M059J (cell line): ENCODE measurements at places on chromosomes 1 and 21.

DNA sequence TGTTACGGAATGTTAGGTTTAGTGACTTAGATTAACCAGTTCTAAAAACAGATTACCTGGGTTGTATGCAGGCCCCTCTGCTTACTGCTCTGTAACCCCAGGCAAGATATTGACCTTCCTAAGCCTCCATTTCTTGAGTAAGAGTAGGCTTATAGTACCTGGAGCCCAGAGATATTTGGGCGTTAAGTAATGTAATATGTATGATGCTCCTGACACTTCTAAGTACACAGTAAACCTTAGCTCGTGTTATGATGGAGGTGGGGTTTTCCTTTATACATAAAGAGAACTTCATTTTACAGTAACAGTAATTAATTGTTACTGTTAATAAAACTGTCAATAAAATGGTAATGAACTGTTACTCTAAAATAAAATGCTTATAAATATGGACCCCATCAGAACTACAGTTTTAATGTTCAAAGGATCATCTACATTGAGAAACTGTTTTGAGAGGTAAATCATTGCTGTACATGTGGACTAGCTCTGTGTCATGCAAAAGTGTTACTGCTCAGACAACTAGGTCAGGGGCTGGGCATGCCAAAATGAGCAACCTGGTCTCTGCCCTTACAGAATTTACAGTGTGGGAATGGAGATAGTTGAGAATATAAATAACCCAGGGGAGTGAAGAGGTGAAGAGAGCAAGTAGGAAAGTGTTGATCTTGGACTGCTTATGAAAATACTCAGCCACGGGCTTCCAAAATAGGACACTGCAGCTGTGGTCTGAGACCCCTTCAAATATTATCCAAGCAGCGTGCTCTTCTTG is 26.6 kb downstream of the LRRC8C start:
- no peak for DNase-seq

DNA sequence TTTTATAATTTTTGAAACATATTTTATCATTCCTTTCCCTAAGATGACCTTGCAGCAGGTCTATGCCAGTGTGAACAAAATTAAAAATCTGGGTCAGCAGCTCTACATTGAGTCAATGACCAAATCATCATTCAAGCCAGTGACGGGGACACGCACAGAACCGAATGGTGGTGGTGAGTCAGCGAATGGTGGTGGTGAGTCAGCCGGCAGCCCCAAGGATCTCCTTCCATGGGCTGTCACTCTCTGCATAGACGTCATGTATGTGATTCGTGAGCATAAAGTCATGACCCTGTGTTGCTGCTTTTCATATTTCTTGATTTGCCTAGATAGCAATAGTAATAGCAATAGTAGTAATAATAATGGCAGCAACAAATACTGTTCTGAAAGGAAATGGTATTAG is 26.3 kb downstream of the PER3 start:
- peak; percentile 91 for DNase-seq

GRCh38 chr1:57736940-57737339 is 313.1 kb upstream of the DAB1 start:
- no peak for DNase-seq

GRCh38 chr1:167711797-167712196 is 10.0 kb upstream of the MPZL1 start:
- no peak for DNase-seq

DNA sequence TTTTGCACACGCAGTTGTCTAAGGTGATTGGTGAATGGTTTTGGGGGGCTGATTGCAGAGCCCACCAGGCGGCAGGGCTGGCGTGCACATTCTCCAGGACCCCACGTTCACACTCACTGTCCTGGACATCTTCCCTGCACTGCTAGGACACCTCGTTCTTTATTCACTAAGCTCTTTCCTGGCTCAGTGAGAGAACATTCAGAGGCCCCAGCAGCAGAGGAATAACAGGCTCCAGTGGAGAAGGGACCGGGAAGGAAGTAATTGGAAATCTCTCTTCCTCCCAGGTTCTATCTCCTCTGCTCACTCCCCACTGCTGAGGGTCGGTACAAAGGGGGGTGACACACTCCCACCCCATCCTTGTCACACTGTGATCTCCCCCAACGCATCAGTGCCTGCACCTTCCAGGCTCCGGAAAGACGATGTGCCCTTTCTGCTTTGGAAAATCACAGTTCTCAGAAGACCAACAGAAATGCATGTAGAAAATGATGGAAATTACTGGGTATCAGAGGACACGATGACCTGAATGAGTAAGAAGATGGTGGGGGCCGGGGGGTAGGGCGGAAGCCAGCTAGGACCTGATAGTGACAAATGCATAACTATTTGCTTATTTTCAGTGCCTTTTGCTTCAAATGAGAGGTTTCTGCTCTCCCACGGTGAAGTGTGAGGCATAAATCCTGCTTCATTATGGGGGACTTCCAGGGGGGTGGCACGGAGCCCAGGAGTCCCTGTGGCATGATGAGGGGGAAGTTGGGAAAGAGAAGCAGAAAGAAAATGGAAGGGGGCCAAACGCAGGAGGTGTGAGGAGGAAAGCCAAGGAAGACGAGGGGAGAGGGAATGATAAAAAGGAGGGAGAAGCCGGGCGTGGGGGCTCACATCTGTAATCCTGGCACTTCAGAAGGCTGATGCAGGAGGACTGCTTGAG is 25.2 kb upstream of the KIF26B start:
- DNase-seq = peak; percentile 9

- peak; percentile 58 for DNase-seq
Observed at GRCh38 chr1:59079434-59080140, 217.3 kb upstream of the FGGY start.

DNA sequence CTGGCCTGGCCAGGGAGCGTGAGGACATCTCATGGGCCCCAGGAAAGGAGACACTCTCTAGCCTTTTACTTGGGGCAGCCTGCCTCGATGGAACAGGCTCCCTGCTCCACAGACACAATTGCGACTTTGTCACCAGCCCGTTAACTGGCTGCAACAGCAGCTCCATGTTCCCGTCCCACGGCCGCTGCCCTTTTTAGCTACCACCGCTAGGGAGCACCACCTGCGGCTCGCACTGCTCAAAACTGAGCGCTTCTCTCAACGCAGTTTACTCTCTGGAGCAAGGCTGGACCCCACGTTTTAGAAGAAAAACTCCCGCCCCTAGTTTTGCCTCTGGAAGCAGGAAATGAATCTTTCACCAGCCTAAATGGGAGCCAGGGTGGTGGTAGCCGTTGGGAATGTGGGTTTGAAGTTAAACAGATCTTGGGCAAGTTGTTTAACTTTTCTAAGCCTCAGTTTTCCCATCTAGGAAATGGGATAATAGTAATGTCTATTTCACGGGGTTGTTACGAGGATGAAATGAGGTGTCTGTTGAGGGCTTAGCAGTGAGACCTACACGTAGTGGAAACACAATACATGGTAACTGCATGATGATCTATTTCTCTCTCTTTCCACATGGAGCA is 3.5 kb upstream of the LRRC38 start:
- DNase-seq = no peak

GRCh38 chr1:221949996-221950395 is 208.1 kb upstream of the DUSP10 start:
- no peak for DNase-seq
